ENCODE measurements at places on chromosomes 1 and 21.
A peak's percentile ranks its signal among the peaks of the same experiment; 100 is the strongest.

GRCh38 chr1:113991467-113991997, 12.3 kb downstream of the OLFML3 start:
- no peak for DNase-seq

DNA sequence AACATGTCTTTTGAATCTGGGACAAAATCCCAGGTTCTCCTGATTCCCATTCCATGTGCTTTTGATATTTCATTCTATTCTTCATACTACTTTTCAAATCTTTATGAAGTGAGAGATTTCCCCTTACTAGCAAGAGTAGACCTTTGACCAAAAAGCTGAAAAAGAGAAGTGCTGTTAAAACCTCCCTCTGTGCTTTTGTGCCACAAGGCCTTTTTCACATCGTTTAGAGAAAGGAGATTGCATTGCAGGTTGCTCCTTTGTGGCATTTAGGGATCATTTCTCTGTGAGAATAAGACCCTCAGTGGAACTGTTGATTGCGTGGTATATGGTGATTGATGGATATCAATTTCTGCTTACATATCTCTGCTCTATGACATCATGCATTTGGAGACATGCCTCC, 148.8 kb downstream of the TGFB2 start:
- DNase-seq, result no peak

DNA sequence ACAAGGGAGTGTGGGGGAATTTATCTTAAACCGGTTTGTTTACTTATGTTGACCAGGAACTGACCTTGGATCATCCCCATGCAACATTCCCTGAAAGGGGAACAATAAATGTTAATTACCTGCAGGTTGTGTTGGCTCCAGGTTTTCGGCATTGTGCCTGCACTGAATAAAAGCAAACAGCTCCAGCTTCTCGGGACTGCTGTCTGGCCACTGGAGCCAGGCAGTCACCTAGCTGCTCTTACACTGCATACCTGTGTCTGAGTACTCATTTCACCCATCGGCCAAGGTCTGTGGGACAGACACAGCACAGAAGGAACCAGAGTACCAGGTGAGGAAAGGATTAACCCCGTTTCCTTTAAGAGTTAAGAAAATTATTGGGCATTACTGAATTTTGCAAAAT, 32.7 kb upstream of the CTBS start:
- DNase-seq, result no peak

- no peak for DNase-seq
These were observed 7.0 kb downstream of the NOL9 start for GRCh38 chr1:6547301-6547700.

DNA sequence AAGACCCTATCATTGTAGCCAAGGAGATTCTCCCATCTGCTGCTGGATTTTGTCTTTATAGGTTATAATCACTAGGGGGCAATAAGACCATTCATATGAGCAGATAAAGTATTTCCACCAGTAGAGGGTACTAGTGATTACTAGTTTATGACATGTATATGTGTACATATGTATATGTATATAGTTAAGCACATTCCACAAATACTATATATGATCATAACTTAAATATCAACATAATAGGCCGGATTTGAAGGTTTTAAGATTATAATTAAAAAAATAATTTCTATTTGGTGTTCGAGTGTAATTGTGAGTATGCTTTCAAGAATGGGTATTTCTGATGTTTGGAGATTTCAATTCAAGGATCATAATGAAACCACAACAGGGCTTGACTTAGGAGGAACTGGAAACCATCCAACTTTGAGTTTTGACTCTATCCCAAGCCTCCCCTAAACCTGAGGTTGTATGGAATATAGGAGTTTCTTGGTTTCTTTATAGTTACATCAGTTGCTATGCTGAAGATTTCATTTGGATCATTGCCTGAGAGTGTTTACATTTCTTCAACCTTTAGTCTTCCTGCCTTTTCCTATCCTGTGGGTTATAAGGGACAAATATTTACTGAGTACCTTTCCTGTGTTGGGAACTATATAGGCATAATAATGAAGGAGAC, 16.9 kb downstream of the TCEANC2 start:
- DNase-seq, result peak; percentile 75

Data from NCI-H1417 (cell line).